ENCODE measurements at places on chromosomes 2 and 18. TPM values are rescaled to one million over a fixed set of nuclear protein-coding genes. Genes with fewer than 3 reads are reported as not detected.

The HRH4 gene
- total RNA-seq = 0.22 TPM

- H3K4me3 ChIP-seq = no peak overlapping the region
- H3K4me1 ChIP-seq = no peaks in the 10 kb centered on the region
- H3K27me3 ChIP-seq = peaks cover 3% of the 10 kb centered on the region
- no peaks in the 10 kb centered on the region for H3K36me3 ChIP-seq
- no peak for DNase-seq
Observed at GRCh38 chr2:2992634-2993033, 385.0 kb downstream of the EIPR1 start.

- no peaks in the 10 kb centered on the region for H3K27me3 ChIP-seq
- no peak overlapping the region for H3K27ac ChIP-seq
- no peak for DNase-seq
- H3K4me1 ChIP-seq = no peaks in the 10 kb centered on the region
Observed at GRCh38 chr2:162212366-162212765, 30.9 kb downstream of the FAP start.

- H3K4me3 ChIP-seq = no peak overlapping the region
- peaks cover 7% of the 10 kb centered on the region for H3K36me3 ChIP-seq
- no peak overlapping the region for H3K27ac ChIP-seq
- H3K4me1 ChIP-seq = no peaks in the 10 kb centered on the region
Observed at GRCh38 chr2:207103132-207103531, 62.6 kb downstream of the KLF7 start.

DNA sequence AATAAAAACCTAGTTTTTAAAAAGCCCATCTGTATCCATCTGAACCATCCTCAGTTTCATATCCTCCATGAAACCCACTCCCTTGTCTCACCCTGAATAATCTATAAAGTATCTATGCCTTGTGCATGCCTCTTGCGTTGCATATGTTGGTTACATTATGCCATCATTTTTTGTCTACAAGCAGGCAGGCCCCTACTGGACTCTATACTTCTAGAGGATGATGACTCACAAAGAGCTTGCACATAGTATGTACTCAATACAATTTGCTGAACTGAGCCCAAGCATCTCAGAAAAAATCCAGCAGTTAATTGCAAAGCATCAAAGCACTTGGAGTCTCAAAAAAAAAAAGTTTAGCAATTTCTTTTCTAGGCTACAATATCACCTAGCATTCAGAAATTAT is 95.6 kb downstream of the DYM start:
- peaks cover 18% of the 10 kb centered on the region for H3K36me3 ChIP-seq
- peaks cover 5% of the 10 kb centered on the region for H3K4me1 ChIP-seq
- DNase-seq = no peak
- no peak overlapping the region for H3K4me3 ChIP-seq
- H3K27me3 ChIP-seq = no peaks in the 10 kb centered on the region

- no peak overlapping the region for H3K4me3 ChIP-seq
- no peak for DNase-seq
Observed at GRCh38 chr2:32712870-32713269, 85.0 kb downstream of the TTC27 start.

- H3K4me3 ChIP-seq = no peak overlapping the region
- H3K36me3 ChIP-seq = no peaks in the 10 kb centered on the region
- no peaks in the 10 kb centered on the region for H3K27me3 ChIP-seq
- H3K4me1 ChIP-seq = no peaks in the 10 kb centered on the region
Observed at GRCh38 chr2:102636283-102636907, 17.0 kb downstream of the SLC9A2 start.

- no peak overlapping the region for H3K27ac ChIP-seq
- DNase-seq = no peak
- peaks cover 34% of the 10 kb centered on the region for H3K36me3 ChIP-seq
- no peak overlapping the region for H3K4me3 ChIP-seq
Observed at GRCh38 chr18:50973367-50974126, 5.7 kb downstream of the ELAC1 start.

GRCh38 chr18:31697351-31698298 is 13.2 kb upstream of the B4GALT6 start:
- no peak overlapping the region for H3K27ac ChIP-seq
- peaks cover 2% of the 10 kb centered on the region for H3K4me1 ChIP-seq

DNA sequence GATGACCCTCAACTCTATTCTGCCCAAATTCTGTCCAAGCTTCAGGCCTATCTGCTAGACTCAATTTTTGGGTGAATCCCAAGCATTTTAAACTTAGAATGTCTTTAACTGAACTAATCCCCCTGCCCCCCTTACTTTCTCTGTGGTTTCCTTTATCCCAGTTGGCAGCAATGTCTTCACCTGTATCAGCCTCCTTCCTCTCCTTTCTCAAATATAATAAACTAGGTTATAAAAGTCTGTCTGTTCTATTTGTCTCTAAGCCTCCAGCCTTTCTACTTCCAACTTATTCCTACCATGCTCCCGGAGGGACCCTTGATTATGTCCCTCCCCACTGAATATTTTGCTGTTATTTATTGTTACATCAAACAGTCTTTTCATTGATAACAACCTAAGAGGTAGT is 375.5 kb upstream of the TRIB2 start:
- H3K27ac ChIP-seq = no peak overlapping the region
- no peaks in the 10 kb centered on the region for H3K4me1 ChIP-seq
- no peaks in the 10 kb centered on the region for H3K36me3 ChIP-seq
- H3K27me3 ChIP-seq = no peaks in the 10 kb centered on the region

GRCh38 chr2:144496977-144497598 is 22.8 kb downstream of the ZEB2 start:
- no peaks in the 10 kb centered on the region for H3K36me3 ChIP-seq
- no peak for DNase-seq
- no peaks in the 10 kb centered on the region for H3K4me1 ChIP-seq
- H3K27ac ChIP-seq = no peak overlapping the region

Measured in CD4-positive, alpha-beta T cell (primary cell).